ENCODE measurements at places on chromosomes 16 and 17. TPM values are rescaled to one million over a fixed set of nuclear protein-coding genes. Genes with fewer than 3 reads are reported as not detected.

The PERCC1 gene
- not detected for total RNA-seq

The KRTAP2-2 gene
- total RNA-seq, result not detected

The TMIGD1 gene
- not detected for total RNA-seq

The TLCD2 gene
- total RNA-seq, result 1.1 TPM

The KRT39 gene
- not detected for total RNA-seq

The NPIPA2 gene
- 0.57 TPM for total RNA-seq

The CBLN1 gene
- not detected for total RNA-seq

The CHST4 gene
- total RNA-seq, result 0.17 TPM

The CTRL gene
- 0.71 TPM for total RNA-seq

The WNT9B gene
- not detected for total RNA-seq

The TIMP2 gene
- 94.7 TPM for total RNA-seq

The PRSS8 gene
- not detected for total RNA-seq

The SPECC1 gene
- 16.9 TPM for total RNA-seq

The KCNH4 gene
- total RNA-seq, result not detected

Measured in LHCN-M2 (cell line).